ENCODE measurements at places on chromosomes 13 and 19.
A peak's percentile ranks its signal among the peaks of the same experiment; 100 is the strongest.

- no peak for DNase-seq
These were observed 120.4 kb downstream of the IER2 start for GRCh38 chr19:13270514-13271105.

- DNase-seq: no peak
These were observed 19.6 kb downstream of the ERICH6B start for GRCh38 chr13:45595965-45596364.

DNA sequence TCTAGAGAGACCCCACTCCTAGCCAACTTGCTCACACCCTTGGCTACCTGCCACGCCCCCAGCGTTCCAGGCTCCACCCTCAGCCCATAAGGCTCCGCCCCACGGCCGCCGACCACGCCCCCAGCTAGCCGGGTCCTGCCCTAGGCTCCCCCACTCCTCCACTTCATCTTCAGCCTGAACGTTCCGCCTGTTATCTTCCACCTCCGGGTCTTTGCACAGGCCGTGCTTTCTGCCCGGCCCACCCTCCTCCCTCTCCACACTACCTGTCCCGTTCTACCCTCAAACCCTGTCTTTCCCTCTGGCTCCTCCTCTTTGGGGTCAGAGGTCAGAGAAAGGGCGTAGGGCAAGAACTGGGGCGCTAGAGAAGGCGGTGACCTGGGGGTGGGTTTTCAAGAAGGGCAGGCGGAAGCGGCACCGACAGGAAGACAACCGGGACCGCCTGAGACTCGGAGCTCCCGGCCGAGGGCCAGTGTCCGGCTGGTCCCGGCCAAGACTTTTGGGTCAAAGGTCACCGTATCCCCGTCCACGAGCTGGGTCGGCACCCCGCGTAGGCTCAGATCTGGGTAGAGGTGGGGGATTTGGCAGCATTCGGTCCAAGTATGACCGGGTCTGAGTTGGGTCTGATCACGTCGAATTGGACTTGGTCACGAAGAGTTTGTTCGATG, 2.2 kb downstream of the PDE4C start:
- DNase-seq: no peak

- no peak for DNase-seq
These were observed 27.0 kb downstream of the SLC10A2 start for GRCh38 chr13:103039183-103039582.

- DNase-seq: no peak
These were observed 3.0 kb downstream of the ZNF557 start for GRCh38 chr19:7072541-7072940.

GRCh38 chr13:97248243-97248642, 26.1 kb downstream of the MBNL2 start:
- no peak for DNase-seq

- no peak for DNase-seq
These were observed 47.1 kb downstream of the LNX2 start for GRCh38 chr13:27573265-27573664.

- DNase-seq: no peak
These were observed 175.4 kb downstream of the DLEU7 start for GRCh38 chr13:50668049-50668448.

GRCh38 chr19:13460045-13460444, 46.2 kb downstream of the CACNA1A start:
- DNase-seq: no peak

DNA sequence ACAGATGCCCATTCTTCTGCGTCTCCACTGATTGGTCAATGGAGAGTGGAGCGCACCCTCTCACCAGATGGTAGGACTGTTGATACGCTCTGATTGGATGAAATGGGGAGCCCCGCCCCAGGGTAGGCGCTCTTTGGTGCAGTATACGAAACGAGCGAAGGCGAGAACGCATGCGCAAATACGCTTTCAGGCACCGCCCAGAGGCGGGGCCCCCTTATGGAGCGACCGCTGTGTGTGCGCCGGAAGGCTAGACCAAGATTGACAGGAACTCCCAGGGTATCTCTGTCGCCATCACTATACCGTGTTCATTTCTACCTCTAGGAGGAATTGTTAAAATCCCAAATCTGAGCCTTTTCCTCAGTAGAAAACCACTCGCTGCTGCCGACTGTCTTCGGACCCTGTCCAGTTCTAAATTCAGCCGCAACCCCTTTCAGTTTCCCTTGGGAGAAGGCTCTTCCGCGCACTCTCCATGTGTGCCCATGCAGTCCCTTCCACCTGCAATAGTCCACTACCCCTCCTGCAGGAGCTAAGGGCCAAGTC, 720 bp upstream of the HNRNPL start:
- DNase-seq: peak; percentile 98

DNA sequence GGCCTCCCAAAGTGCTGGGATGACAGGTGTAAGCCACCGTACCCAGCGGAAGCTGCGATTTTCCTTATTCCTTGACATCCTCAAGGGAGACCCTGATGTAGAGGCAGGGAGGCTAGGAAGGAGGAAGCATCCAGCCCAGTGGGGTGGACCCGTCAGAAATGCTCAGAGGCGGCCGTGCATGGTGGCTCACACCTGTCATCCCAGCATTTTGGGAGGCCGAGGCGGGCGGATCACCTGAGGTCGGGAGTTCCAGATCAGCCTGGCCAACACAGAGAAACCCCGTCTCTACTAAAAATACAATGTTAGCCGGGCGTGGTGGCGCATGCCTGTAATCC, 11.6 kb downstream of the GZMM start:
- no peak for DNase-seq

- no peak for DNase-seq
These were observed 463.5 kb downstream of the GPC6 start for GRCh38 chr13:93690139-93690538.

- DNase-seq: no peak
These were observed 8.9 kb downstream of the CACNG8 start for GRCh38 chr19:53971673-53972072.
